ENCODE measurements at places on chromosomes 3 and 15.

DNA sequence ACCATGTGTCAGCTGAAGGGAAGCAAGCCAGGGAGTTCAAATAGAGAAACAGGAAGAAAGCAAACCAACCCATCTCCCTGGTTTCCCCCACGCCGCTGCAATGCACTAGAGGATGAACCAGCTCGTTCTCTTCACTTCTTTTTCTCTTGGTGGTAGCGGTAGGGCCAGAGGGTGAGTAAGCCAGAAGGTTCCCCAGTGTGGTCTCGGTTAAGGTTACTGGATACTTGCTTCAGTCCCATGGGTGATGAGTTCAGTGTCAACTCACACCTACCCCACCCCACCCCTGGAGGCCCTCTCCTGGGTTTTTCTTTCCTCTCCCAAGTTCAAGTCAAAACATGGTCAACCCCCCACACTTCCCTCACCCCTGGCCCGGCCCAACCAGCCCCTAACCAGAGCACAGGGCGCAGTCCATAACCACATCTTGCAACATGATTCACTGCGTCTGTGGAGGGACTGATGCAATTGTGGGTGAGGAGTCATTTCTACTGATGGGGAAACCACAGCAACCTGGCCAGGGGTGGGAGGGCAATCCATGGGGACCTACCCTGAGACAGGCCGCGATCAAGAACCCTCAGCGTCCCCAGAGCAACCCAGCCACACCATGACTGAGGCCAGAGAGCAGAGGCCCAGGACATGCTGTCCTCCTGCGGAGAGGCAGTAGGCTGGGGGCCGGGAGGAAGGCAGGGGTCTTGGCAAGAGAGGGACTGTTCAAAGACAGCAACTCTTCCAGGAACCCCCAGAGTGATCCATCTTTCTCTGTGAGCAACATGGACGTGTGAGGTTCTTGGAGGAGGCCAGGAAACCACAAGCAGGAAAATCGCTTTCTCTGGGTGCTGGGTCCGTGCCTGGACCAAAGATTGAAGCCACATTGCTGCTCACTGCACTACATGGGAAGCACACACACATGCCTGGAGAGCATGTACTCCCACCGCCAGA lies 276.6 kb downstream of the UACA start:
- peak; percentile 62 for DNase-seq

DNA sequence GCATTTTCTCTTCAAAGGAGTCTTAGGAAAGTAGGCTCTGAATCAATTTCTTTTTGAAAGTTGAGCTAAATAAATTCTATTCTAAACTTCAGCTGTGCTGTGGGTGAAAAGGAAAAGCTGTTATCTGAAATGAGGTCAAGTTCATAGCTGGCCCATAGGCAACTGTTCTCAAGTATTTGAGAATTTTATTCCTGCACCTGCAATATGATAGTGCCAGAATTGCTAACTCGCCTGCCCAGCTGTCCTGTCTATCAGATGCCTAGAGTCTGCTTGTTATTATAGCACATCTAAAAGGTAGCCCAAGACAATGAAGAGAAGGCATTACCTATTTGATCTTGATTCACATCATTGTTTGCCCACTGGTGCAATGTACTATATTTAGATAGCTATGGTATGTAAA lies 798.7 kb downstream of the DIPK2A start:
- no peak for DNase-seq

- no peak for DNase-seq
Observed at GRCh38 chr15:51380999-51381806, 39.7 kb downstream of the GLDN start.

DNA sequence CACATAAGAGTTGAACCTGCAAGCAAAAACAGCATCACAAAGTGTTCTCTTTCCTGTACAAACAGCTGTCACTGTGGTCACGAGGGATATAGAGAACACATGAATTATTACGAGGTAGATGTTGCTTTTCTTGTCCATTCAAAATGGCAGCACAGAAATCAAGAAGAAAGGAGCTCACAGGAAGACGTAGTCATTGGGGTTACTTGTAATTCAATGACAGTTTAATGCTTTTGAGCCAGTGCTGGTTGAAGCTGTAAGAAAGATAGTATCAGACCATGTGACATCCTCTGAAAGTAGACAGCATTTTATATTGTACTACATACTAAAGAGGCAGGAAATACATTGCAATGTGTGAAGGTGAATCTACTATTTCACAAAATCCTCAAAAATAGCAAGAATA lies 140.4 kb downstream of the ABI3BP start:
- DNase-seq = no peak

DNA sequence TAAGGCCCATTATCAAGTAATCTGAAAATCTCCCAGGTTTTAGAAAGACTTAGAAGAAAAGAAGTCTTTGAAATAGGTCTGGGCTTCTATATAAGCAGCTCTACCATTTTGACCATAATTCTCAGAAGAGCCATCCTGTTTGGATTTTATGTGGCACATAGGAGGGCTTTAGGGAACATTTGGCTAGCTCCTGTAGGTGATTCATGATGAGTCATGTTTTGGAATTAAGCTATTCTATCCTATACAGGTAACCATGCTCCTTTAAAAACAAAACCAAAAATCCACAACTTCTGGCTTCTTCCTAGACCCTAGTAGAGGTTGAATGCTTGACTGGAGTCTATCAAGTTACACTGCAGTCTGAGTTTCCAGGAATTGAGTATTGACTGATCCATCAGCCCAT lies 8.9 kb downstream of the SST start:
- no peak for DNase-seq

GRCh38 chr15:60889491-60889890 lies 339.6 kb downstream of the RORA start:
- DNase-seq = no peak

- DNase-seq = no peak
Observed at GRCh38 chr3:40237159-40237558, 72.3 kb upstream of the EIF1B start.

- DNase-seq = peak; percentile 34
Observed at GRCh38 chr15:56365075-56365711, at the start of gene TEX9. TSS of gene TEX9 (plus strand) at chr15:56365426. CDS start at chr15:56365451, 25 bp downstream.

GRCh38 chr3:150830094-150830681 lies 67.2 kb upstream of the SIAH2 start:
- no peak for DNase-seq

DNA sequence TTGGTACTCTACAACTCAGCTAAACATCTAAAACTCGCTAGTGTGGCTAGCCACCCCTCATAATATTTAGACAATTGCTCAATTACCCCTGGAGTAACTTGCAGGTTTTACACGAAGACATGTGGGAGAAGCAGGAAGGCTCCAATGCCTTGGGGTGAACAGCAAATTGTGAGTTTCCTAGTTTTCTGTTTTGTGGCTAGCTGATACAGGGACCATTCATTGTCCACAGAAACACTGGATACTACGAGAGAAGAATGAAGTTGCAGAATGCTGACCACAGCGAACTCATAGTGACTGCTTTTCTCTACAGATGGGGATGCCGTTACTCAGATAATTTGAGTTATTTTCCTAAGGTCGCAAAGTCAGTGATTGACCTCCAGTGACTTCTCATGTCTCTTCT lies 212.9 kb downstream of the P3H2 start:
- no peak for DNase-seq

DNA sequence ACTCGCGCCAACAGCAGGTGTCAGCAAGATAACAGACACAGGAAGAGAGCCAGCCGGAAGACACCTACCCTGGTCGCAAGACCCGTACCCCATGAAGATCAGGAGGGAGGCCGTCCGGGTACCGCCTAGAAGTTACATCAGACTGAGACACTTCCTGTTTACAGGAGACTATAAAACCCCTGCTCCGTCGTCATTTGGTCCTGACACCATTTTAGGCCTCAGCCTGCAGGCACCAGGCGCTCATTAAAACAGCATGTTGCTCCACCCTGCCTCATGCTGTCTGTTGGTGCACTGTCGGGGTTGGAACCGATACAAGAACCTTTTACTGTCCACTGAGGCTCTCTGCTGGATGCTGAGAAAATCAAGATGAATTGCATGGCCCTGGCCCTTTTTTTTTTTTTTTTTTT lies 15.6 kb upstream of the PRTG start:
- no peak for DNase-seq

DNA sequence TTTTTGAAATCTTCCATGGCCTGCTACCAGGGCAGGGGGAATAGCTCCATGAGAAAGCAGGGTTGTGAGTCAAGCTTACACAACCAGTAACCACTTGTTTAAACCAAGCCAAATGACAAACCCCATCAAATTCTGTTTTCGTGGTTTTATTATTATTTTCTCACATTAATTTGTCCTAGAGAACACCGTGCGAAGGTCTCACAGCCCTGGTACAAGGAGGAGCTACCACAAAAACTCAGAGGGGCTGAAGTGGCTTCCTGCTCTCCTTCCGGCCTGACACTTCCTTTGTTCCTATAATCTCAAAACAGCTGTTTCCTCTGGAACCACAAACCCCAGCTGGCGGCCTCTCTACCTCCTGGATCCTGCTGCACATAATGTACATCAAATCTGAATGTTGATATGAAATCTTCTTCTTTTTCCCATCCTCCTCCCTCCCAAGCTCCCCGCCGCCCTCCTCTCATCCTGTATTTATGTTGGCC lies 375.9 kb downstream of the MCTP2 start:
- no peak for DNase-seq

GRCh38 chr3:73101881-73102280 lies 40.4 kb downstream of the EBLN2 start:
- no peak for DNase-seq

- no peak for DNase-seq
Observed at GRCh38 chr3:165463531-165463930, 267.3 kb upstream of the SLITRK3 start.

- no peak for DNase-seq
Observed at GRCh38 chr3:142645236-142645793, 49.1 kb downstream of the PLS1 start.

DNA sequence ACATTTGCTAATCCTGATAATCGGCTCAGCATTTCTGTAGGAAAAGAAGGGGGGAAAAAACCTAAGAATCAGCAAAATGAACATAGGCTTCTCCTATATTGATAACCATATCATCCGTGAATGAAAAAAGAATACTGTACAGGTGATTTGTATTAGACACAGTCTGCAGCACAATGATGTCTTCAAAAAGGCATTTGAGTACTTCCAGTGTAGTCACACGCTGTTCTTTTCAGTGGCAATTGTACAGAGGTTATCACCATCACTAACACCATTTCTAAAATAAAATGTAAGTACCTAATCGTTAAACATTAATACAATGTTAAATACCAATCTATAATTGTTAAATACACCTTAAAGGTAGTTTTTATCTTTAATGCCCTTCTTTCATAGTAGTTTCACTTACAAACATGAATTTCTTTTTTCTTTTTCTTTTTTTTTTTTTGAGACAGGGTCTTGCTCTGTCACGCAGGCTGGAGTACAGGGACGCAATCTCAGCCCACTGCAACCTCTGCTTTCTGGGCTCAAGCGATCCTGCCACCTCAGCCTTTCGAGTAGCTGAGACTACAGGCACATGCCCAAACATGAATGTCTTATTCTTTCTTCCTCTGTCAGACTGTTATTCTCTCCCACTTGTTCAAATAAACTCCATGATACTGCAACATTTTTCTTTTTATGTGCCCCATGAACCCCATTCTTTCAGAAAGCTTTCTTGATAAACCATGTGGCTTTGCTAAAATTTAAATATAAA lies 18.4 kb downstream of the GOLGB1 start:
- DNase-seq = no peak

DNA sequence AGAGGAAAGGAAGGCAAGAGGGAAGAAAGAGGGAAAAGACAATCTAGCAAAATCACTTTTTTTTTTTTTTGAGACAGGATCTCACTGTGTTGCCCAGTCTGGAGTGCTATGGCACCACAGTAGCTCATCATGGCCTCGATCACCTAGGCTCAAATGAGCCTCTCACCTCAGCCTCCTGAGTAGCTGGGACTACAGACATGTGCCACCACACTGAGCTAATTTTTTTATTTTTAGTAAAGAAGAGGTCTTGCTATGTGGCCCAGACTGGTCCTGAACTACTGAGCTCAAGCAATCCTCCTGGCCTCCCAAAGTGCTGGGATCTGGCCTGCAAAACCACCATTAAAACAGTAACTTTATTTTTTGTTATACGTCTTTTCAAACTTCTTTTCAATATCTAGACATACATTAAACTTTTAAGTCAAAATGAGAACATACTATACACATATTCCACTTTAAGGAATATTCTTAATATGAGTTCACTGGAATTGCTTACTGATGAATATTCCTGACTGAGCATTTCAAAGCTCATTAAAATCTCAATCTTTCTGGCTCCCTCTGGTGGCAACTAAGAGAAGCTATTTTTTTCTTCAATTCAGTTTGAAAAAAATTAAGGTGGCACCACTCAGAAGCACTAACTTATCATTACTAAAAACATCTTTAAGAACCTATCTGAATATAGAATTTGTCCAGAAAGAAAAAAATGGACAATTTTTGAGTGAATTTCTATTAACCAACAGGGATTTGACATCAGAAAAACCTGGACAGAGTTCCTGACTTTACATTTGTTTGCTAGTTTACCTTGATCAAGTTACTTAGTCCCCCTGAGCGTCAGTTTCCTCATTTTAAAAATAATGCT lies 40.9 kb downstream of the UACA start:
- no peak for DNase-seq

DNA sequence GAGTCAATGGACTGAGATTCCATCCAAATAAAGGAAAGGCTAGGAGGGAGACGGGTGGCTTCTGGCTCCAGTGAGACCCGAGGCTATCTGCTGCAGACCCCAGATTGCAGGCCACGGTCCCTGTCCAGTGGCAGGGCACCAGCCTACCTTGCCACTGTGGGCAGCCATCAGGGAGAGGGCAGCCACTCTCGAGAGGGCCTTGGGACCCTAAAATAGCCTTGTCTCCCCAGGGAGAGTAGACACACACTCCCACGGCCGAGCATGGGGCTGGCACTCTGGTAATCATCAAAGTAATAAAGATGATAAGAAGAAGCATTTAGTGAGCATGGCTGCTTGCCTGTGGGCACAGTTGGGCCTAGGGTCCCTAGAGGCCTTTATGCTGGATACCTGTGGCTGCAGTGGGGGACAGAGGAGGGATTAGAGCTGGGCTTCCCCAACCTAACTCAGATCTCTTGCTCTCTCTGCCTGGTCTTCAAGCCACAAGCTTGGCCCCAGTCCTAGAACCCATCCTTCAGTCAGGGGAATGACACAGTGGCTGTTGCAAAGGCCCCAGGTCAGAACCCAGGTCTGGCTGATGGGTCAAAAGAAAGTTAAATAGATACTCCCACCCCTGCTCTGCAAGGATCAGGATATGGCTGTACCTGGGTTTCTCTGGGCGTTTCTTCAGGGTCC lies 9.2 kb upstream of the VIPR1 start:
- no peak for DNase-seq

GRCh38 chr3:54968546-54969172 lies 40.8 kb upstream of the LRTM1 start:
- DNase-seq = no peak

All from stimulated activated CD8-positive, alpha-beta memory T cell treated with anti-CD3 and anti-CD28 coated beads, Interleukin-4, amount 100 ng/mL, for 4 hours (primary cell).